ENCODE measurements at places on chromosomes 7 and 10. TPM values are rescaled to one million over a fixed set of nuclear protein-coding genes. Genes with fewer than 3 reads are reported as not detected.

The ATG9B gene
- 0.68 TPM for total RNA-seq

DNA sequence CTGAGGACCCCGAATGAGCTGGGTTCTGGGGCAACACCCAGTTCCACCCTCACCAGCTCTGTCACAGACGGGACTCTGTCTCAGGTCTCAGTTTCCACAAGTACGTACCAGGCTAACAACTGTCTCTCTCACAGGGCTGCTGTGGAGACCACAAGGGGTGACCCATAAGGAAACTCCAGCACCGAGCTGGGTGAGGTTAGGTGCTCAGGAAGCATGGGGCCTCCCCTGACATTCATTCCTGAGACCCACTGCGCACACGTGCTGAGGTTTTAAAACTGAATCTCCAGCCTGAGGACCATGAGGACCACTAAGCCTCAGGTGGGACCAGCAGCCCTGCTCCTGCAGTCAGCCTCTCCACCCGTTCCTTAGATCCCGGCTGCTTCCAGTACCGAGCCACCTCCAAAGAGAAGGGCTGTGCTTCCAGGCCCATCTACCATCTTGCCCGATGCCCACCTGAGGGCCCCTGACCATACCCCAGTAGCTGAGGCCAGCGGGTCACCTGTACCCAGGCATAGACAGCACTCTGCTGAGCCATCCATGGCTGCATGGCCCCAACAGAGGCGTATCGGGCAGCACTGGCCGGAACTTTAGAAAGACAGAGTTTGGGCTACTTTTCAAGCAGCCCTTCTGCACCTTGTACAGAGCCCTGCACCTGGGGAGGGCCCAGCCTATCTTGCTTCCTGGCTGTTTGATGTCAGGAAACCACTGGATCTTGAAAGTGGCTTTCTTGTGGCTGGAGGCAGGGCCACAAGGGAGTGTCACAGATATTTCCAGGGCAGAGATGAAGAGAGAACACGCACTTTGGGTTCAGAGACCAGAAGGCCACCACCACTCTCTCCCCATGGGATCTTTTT is 18.7 kb downstream of the HSPA12A start:
- no peak for DNase-seq
- no peaks in the 10 kb centered on the region for H3K4me1 ChIP-seq
- peaks cover 22% of the 10 kb centered on the region for H3K27me3 ChIP-seq
- no peak overlapping the region for H3K27ac ChIP-seq

The DLG5 gene
- total RNA-seq: 17.0 TPM

GRCh38 chr10:132522521-132523411 is 14.8 kb upstream of the INPP5A start:
- no peak overlapping the region for H3K4me3 ChIP-seq
- no peaks in the 10 kb centered on the region for H3K36me3 ChIP-seq
- H3K4me1 ChIP-seq: peaks cover 34% of the 10 kb centered on the region

The SDHAF3 gene
- 15.0 TPM for total RNA-seq

DNA sequence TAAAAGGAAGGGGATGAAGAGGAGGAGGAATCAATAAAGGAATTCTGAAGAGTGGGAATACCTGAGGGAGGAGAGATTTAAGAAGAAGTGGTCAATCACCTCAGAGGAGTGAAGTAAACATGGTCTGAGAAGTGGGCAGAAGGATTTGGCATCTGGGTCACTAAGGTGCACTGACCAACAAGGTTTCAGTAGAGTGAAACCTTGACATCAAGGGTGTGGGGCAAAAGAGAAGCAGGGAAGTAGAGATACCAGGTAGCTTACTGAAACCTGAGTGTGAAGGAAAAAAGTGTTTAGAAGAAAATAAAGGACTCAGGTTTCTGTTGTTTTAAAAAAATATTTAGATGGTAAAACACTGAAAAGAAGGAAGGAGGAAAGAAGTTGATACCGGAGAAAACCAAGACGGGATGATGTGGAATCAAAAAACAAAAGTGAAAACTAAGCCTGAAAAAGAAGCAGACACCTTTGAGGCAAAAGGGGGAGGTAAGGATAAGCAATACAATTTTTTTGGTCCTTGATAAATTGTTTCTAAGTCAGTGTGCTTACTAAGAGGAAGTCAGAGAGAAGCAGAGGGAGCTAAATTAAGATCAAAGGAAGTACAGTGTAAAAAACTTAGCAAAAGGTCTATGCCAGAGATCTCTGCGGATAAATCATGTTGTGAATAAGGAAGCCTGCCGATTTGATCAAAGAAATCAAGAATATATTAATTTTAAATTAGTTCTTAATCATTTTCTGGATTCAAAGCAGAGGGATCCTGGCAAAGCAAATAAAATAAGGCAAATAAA is 137.2 kb upstream of the GPR22 start:
- DNase-seq: peak; percentile 3
- no peaks in the 10 kb centered on the region for H3K4me1 ChIP-seq
- no peak overlapping the region for H3K4me3 ChIP-seq

DNA sequence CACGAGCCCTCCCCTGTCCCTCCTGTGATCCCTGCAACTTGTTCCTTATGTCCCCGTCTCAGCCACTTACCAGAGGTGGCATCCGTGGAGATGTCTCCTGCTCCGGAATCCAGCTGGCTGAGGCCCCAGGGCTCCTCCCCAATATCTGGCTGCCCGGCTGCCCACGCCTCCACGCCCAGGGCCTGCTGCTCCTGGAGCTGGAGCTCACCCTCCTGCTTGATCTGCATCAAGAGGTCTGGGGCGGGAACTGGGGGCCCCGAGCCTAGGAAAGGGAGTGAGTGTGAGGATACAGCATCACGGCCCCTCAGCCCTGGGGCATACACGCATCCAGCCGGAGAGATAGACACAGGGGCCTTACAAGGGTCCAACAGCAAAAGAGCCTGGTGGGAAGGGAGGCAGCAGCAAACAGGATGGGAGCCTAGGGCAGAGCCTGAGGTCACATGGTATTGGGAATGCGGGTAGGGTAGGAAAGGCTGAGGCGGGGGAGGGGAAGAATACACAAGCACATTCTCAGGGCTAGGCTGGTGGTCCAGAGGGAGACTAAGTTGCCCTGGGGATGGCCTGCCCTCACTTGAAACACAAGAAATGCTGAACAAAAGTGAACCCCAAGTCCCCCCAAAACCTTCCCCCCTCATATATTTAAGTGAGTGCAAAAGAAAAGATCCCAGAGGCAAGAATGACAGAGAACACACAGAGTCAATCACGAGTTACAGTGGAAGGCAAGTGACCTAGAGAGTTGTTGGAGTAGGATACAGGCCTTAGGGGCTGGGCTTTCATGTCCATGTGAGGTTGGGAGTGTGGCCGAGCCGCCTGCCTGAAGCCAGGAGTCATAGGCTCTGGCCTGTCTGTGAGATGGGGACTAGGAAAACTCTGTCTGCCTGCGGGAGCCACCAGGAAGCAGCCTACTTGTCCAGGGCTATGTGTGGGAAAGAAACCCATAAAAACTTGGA is 16.9 kb upstream of the ZNF777 start:
- H3K4me1 ChIP-seq: no peaks in the 10 kb centered on the region
- DNase-seq: no peak
- no peak overlapping the region for H3K27ac ChIP-seq
- no peaks in the 10 kb centered on the region for H3K36me3 ChIP-seq
- no peaks in the 10 kb centered on the region for H3K27me3 ChIP-seq

DNA sequence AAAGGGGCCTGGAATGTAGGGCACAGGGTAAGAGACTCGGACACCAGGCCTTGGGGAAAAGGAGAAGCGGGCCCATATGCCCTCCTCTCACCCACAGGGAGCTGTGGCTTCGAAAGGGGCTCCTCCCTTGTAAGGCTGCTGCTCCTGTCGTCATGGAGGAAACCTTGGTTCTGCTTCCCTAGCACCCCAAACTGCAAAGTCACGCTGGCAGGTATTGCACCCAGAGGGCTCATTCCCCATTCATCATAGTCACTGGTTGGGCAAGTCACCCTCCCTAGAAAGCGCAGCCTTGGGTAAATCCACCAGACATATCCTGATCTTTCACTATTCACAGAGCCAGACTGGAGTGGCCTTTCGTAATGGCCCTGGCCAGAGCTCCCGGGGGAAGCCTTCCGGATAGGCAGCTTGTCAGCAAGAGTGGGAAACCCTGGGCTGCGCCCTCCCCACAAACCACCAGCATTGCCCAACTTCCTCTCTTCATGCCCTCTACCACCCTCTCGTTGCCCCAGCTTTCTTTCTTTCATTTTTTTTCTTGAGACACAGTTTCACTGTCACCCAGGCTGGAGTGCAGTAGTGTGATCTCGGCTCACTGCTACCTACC is 121.0 kb downstream of the HIP1 start:
- H3K27ac ChIP-seq: peak overlapping the region; percentile 91
- DNase-seq: peak; percentile 62
- no peaks in the 10 kb centered on the region for H3K36me3 ChIP-seq
- H3K27me3 ChIP-seq: no peaks in the 10 kb centered on the region
- H3K4me3 ChIP-seq: no peak overlapping the region

- no peaks in the 10 kb centered on the region for H3K36me3 ChIP-seq
- no peak overlapping the region for H3K27ac ChIP-seq
- H3K4me3 ChIP-seq: no peak overlapping the region
- no peaks in the 10 kb centered on the region for H3K27me3 ChIP-seq
- no peaks in the 10 kb centered on the region for H3K4me1 ChIP-seq
These were observed 103.5 kb downstream of the AGMO start for GRCh38 chr7:15457990-15458955.

The VAX1 gene
- total RNA-seq: not detected

The HABP2 gene
- 0.24 TPM for total RNA-seq

DNA sequence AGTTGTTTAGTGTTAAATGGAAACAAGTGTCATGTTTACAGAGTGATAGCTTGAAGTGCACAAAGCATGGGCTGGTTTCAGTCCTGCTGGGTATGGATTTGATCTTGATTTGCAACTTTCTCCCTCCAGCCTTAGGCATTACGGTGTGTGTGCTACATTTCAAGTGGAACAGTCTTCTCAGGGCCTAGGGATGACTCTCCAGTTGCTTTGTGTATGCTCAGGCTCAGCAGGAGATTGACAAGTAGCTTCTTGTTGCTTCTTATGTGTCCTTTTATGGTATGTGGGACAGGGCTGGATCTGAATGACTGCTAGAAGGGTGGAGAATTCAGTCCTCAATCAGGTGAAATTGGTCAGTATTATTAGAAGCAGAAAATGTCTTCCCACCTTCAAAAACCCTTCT is 51.3 kb upstream of the PLEKHA1 start:
- DNase-seq: no peak
- no peaks in the 10 kb centered on the region for H3K36me3 ChIP-seq
- no peak overlapping the region for H3K4me3 ChIP-seq
- no peak overlapping the region for H3K27ac ChIP-seq
- no peaks in the 10 kb centered on the region for H3K27me3 ChIP-seq

The HGF gene
- total RNA-seq: 28.9 TPM

- H3K27ac ChIP-seq: peak overlapping the region; percentile 92
- peaks cover 10% of the 10 kb centered on the region for H3K36me3 ChIP-seq
- peak; percentile 47 for DNase-seq
- H3K4me1 ChIP-seq: peaks cover 8% of the 10 kb centered on the region
- no peak overlapping the region for H3K4me3 ChIP-seq
- H3K27me3 ChIP-seq: no peaks in the 10 kb centered on the region
These were observed 28.9 kb downstream of the POR start for GRCh38 chr7:75943864-75944263.

The SRRM3 gene
- total RNA-seq: 0.94 TPM

DNA sequence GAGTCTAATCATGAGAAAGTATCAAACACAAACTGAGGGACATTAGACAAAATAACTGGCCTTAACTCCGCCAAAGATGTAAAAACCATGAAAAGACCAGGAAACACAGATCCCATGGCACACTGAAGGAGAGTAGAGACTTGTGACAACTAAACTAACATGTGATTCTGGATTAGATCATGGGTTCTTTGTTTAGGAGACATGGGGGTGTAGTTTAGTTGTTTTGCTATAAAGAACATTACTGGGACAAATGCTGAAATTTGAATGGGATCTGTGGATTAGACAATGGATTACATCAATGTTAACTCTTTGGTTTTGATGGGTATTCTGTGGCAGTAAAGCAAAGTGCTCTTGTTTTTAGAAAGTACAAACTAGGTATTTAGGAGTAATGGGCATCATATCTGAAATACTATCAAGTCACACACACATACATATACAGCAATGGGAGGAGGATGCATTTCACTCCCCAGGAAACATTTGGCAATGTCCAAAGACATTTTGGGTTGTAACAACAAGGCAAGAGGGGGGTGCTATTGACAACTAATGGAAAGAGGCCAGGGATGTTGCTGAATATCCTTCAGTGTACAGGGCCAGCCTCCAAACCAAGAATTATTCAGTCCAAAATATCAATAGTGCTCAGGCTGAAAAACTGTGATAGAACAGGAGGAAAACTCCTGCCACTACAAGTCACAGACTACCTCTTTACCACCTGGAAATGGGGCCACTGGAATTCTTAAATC is 32.4 kb downstream of the WAPL start:
- H3K4me3 ChIP-seq: no peak overlapping the region
- H3K36me3 ChIP-seq: peaks cover 51% of the 10 kb centered on the region
- H3K4me1 ChIP-seq: no peaks in the 10 kb centered on the region

The GPR158 gene
- 0.09 TPM for total RNA-seq

DNA sequence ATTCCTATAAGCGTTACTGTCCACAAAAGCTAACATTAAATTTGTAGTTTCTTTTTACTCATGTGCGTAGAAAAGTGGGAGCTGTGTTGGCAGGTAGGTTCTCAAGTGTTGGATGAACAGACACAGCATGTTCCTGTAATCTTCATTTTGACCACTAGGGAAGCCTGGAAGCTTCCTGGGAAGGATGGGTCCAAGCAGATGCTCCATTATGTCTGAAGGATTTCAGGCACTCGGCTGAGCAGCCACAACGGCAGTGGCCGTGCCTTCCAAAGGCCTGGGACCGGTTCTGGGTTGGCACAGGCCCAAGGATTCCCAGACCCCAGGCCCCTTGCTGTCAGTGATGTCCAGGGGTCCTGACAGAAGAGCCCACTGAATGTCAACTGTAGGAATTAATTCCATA is 386.3 kb downstream of the TNS3 start:
- H3K27ac ChIP-seq: no peak overlapping the region
- DNase-seq: no peak
- no peaks in the 10 kb centered on the region for H3K36me3 ChIP-seq
- H3K27me3 ChIP-seq: no peaks in the 10 kb centered on the region

The KIAA1217 gene
- 28.3 TPM for total RNA-seq

The UPK3BL2 gene
- total RNA-seq: 22.0 TPM

DNA sequence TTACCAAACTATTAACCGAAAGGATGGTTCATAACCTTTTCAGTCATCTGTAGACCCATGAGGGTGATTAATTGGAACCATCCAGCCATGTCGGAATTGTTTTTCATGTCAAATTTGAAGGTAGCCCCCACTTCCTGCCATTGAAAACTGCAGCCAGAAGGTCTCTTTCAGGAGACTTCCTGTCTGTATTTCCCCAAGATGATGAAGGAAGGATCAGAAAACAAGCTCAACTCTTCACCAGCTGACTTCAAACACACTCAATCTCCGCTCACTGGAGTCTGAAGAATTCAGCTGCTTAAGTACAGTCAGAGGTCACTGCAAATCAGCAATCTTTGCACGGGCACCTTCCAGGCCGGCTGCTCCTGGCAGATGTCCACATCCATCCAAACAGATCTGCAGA is 291.7 kb upstream of the NPVF start:
- no peak overlapping the region for H3K27ac ChIP-seq
- H3K27me3 ChIP-seq: no peaks in the 10 kb centered on the region
- no peak for DNase-seq
- no peaks in the 10 kb centered on the region for H3K36me3 ChIP-seq
- no peaks in the 10 kb centered on the region for H3K4me1 ChIP-seq

The MYL10 gene
- total RNA-seq: not detected

The MCMBP gene
- total RNA-seq: 65.8 TPM

The PDE6C gene
- not detected for total RNA-seq

The CD36 gene
- 137 TPM for total RNA-seq

GRCh38 chr10:59750155-59750945 is 2.9 kb downstream of the MRLN start:
- no peaks in the 10 kb centered on the region for H3K36me3 ChIP-seq
- no peaks in the 10 kb centered on the region for H3K4me1 ChIP-seq
- H3K27ac ChIP-seq: no peak overlapping the region

All from left lung (tissue), 14 donors.